DMS79 (cell line): ENCODE measurements at places on chromosomes 5 and 9.

- DNase-seq = no peak
These were observed 13.2 kb upstream of the GFPT2 start for GRCh38 chr5:180366326-180366725.

GRCh38 chr9:135962696-135963307 is 1.6 kb upstream of the UBAC1 start:
- DNase-seq = no peak

GRCh38 chr9:134659688-134660131 is 18.1 kb downstream of the COL5A1 start:
- DNase-seq = no peak

DNA sequence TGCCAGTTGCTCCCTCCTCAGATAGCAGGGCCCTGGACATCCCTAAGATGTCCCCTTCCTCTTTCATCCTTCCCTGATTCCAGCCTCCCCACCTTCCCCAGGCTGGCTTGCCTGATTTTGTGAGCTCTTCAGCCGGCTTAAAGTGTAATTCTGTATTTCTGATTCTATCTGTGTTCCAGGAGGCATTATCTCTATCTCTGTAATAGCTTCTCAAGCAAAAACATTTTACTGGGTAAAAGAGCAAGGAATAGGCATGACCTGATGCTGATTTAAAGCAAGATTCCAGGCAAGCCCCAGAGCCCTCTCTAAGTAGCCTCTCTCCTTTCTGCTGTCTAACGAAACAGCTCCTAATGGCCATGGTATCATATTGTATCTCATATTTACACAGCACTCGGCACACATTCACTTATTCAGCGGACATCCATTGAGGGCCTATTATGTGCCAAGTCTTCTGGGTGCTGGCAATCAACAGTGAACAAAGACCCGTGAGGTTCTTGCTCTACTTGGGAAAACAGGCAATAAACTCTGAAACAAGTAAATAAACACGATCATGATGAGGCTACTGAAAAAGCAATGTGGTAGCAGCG is 100.9 kb upstream of the MSX2 start:
- no peak for DNase-seq

- DNase-seq = no peak
These were observed 178.5 kb upstream of the CDH18 start for GRCh38 chr5:20166456-20166855.

DNA sequence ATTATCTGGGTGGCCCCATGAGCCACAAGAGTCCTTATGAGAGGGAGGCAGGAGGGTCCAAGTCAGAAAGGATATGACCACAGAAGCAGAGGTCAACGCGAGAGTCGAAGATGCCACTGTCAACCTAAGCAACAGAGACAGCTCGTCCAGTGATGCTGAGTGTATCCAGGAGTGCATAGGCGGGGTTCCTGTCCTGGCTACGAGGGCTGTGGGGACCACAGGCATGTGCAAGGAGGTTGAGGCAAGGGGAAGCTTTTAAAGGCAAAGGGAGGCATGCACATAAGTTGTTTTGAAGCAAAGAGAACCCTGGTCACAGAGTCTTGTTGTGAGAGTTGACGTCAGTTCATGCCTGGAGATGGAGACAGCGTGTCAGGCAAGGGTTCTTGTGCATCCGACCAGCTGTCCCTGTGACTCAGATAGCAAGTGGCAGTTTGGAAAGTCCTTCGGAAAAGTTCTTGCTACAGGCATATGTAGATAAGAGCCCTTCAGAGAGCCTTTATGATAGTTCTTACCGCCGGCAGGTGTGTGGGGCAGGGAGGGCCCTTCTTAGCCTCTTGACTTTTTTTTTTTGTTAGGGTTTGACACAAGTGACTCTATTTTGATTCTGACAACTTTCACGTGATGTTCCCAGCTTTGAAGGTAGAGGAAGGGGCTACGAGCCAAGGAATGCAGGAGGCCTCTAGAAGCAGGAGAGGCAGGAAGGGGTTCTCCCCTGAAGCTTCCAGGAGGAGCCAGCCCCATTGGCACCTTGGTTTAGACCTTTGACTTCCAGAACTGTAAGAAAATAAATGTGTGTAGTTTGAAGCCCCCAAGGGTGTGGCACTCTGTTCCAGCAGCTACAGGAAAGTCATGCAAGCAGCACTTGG is 66.0 kb upstream of the FCN1 start:
- DNase-seq = peak; percentile 86

GRCh38 chr5:76943006-76943405 is 9.8 kb upstream of the CRHBP start:
- DNase-seq = no peak

- no peak for DNase-seq
These were observed 6.2 kb upstream of the OLFM1 start for GRCh38 chr9:135081264-135081660.

DNA sequence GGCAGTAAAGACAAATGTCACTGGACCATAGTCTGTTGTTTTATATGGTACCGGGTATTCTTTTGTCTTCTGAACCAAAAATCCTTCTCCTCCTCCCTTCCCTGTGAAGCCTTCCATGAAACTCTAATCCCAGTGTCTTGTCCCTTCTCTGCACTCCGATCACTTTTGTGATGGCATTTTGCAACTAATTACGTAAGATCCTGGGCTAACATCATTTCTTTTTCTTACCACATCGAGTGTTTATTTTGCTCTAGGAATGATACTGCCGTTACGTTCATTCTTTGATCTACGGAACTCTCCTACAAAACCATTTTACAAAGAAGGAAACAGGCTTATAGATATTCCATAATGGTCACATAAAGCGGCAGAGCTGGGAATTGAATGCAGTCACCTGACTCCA is 33.7 kb downstream of the SNX18 start:
- DNase-seq = no peak

DNA sequence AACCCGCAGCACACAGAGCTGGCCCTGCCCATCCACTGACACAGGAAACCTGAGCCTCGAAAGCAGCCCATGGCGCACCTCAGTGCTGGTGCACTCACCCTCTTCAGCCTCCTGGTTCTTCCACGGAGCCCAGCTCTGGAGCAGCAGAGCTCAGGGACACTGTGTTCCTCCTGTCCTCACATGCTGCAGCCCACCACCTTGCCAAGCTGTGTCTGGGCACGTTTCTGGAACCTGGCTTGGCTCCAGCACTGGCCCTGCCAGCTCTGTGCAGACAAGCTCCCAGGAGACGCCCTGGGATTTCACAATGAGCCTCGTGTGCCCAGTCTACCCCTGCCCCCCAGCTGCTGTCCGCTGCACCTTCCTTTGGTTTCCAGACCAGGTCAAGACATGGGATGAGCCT is 119.5 kb downstream of the SYK start:
- peak; percentile 75 for DNase-seq

GRCh38 chr5:4244306-4244705 is 648.7 kb downstream of the IRX1 start:
- DNase-seq = no peak

DNA sequence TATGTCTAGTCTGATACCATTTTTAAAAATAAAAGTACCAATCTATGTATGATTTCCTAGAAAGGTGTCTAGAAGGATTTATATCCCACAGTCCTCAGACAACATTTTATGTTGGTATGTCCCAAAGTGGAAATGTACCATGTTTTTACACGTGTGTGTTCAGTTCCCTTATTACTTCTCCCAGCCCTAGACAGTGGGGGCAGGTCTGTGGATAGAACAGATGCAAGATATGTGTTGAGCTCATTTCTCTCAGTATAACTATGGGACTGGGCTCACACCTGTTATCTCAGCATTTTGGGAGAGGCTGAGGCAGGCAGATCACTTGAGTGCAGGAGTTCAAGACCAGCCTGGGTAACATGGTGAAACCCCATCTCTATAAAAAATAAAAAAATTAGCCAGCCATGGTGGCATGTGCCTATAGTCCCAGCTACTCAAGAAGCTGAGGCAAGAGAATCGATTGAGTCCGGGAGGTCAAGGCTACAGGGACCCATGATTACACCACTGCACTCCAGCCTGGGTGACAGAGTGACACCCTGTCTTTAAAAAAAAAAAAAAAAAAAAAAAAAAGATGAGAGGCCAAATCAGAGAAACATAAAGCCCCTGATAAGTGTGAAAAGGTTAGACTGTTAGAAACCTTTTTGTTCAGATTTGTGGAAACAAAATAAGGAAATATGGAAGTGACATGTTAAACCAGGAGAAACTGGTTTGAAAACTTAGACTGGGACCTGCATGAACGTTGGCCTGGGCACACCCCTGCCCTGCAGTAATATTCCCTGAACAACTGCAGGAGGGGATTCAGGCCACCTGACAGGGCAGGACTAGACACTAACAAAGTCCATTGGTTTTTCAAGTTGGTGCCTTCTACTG is 7.4 kb upstream of the SLC2A8 start:
- DNase-seq = no peak

DNA sequence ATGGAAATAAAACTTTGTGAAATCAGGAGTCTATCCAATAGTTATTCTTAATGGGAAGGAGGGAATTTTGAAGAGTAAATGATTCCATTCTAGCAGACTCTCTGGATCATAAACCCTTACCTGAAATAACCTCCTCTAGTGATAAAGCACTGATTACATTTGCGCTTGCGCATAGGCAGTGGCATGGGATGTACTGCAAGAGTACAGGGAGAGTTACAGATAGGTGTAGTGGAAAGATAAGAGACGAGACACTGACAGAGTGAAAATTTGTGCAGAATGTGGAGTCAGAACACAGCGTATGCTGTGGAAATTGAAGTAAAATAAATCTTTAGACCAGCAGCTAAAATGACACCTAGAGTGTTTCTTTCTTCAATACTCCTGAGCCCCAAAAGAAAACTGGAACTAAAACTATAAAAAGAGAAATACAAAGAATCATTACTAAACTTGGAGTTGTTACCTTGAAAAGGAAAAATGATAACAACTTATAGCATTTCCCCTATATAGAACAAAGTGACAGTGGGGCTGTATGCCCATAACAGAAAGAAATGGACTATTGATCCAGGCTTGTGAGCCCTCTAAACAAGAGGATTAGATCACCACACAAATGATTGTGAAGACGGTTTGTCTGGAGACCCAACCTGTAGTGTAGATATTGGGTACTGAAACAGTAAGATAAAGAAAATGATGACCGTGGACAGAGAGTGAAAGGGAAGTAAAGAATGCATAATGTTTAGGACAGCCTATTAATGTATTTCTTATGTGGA is 1471.2 kb upstream of the NUDT12 start:
- DNase-seq = no peak

DNA sequence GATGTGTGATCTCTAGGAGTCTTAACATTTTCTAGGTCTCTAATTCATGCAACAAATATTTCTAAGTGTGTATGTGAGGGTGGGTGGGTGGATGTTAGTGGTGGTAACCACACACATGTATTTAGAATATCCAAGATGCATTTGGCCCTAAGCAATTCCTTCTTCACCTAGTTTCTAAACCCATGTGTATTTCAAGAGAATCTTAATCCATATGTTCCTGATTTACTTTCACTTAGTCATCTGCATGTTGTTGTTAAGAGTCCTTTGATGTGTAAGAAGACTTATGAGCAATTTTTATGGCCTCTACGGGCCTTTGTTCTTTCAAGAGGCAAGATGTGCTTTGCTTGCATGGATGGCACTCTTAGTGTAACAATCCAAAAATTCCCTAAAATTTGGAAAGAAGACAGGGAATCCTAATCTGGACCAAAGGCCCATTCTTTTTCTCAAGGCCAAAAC is 282.6 kb downstream of the SPATA31D1 start:
- DNase-seq = no peak

- DNase-seq = peak; percentile 81
These were observed 60.3 kb upstream of the EPB41L4A start for GRCh38 chr5:112479418-112479817.

DNA sequence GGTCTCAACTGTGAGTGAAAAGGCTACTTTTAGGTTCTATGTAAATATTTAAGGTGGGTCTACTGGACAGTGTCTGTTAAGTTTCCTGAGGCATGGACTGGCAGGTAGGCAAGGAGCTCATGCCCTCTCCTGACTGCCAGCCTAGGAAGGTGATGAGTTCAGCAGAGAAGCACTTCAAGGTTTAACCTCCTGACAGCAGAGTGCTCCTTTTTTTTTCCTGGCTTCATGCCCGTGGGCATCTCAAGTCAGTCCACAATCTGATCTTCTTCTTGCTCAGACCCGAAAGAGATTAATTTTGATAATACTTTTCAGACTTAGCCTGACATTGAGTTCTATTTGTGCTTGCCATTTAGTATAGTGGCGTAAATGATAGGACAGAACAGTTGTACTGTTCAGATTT is 241.9 kb upstream of the NREP start:
- no peak for DNase-seq

GRCh38 chr5:61132559-61132958 is 29.7 kb downstream of the SMIM15 start:
- DNase-seq = no peak

DNA sequence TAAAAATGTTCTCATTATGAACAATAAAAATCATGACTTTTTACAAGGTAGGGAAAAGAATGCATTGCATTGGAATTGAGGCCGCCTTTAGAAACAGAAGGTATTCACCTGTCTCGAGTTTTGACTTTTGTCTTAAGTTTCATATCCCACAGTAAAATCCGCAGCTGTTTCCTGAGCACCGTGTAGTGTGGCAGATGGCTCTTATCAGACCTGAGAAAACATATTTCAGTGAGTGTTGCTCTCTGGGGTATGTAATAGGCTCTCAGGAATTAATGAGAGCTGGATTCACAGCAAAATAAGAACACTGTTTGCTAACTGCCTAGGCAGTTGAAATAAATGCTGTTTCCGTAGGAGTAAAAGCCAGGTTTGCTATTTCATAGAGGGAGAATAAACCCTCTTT is 221.4 kb downstream of the CFAP90 start:
- DNase-seq = peak; percentile 80

DNA sequence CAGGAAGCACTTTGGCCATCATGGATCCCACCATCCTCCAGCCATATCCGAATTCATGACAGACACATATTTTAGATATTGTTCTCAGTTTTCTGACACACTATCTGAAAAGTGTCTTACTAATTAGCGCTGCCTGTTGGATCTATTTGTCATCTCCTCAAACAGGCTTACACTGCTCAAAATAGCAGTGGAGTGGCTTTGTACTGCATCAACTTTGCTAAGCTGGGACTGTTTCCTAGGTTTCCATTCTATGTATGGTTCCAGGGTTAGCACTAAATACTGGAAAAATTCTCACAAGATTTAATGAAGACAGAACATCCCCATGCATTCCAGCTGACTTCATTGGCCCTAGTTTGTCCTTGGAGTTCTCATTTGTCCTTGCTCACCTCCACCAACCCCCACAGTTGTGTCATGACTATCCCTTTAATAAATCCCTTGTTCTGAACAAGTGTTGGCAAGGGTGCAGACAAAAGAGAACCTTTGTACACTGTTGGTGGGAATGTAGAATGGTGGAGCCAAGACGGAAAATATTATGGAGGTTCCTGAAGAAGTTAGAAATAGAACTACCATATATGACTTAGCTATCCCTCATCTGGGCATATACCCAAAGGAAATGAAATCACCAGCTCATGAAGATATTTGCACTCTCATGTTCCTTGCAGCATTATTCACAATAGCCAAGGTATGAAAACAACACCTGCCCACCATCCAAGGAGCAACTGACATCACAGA is 136.5 kb upstream of the RAI14 start:
- DNase-seq = no peak

- DNase-seq = no peak
These were observed 28.3 kb downstream of the TPD52L3 start for GRCh38 chr9:6356441-6356840.

DNA sequence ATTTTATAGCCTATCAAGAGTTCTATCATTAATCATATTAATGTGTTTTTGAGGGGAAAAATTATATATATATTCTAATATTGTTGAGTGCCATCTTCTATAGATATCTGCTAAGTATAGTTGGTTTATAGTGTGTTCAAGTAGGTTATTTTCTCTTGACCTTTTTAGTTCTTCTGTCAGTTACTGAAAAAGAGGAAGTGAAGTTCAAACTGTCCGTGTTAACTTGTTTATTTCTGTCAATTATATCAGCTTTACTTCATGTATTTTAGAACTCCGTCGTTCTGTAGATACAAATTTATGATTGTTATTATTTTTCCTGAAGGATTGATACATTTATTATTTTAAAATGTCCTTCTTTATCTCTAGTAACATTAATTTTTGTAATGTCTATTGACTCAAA is 1209.1 kb downstream of the CDH12 start:
- DNase-seq = no peak
